Thymus (tissue), 14 donors: ENCODE measurements at places on chromosomes 7 and 10. TPM values are rescaled to one million over a fixed set of nuclear protein-coding genes. Genes with fewer than 3 reads are reported as not detected.

- no peaks in the 10 kb centered on the region for H3K36me3 ChIP-seq
- no peak for DNase-seq
- no peaks in the 10 kb centered on the region for H3K4me1 ChIP-seq
- H3K4me3 ChIP-seq, result no peak overlapping the region
Measured at GRCh38 chr7:41437257-41438196, 265.4 kb downstream of the INHBA start.

The OR6B1 gene
- total RNA-seq, result not detected

The KIAA1549 gene
- 1.9 TPM for total RNA-seq

The HOXA13 gene
- not detected for total RNA-seq

DNA sequence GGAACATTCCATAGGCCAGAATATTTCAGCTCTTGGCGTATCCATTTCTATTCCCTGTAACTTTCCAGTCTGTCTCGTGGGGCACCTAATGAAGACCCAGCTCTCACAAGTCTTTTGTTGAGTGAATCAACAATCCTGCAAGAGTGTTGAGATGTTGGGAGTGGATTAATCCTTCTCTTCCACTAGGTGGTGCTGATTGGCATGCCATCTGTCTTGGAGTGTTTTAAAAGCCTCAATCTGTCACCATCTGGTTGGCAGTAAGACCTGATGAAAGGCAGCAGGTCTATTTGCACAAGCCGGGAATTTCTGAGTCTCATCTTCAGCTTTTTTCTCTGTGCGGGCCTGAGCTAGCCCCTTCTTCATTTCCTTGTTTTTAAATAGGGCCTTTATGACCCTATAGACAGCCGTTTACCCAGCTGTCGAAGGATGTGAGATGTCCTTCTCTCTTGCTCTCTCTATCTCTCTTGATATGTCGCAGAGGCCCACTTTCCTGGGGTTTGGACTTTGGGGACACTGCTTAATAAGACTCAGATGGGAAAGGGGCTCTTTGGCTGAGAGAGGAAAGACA, 180.5 kb downstream of the ZNF365 start:
- H3K36me3 ChIP-seq, result no peaks in the 10 kb centered on the region
- peak; percentile 17 for DNase-seq
- H3K4me3 ChIP-seq, result no peak overlapping the region
- H3K27ac ChIP-seq, result no peak overlapping the region

DNA sequence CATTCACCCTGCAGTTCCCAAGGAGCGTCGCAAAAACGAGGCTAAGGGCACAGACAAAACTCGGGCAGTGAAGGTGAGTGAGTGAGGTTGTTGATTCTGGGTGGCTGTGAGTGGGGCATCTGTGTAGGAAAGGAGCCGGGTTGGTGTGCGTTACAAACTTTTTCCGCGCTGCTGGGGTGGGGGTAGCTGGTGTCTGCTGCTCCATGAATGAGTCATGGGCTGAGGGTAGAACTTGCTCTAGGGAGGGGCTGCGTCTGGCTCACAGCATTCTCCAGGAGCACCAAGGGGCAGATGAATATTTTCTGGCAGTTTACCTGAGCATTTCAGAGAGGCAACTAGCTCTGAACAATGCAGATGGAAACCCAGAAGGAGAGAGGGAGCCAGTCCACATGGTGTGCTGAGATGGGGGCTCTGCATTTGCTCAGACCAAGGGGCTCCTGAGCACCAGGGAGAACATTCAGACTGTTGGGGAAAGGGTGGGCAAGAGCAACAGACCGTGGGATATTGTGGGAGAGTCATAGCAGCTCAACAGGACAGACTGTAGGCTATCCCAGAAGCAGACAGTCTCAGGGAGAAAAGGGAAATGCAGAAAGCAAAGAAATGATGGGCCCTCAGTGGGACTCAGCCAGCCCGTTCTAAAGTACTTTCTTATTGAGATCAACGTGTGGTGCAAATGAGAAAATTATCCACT, 18.8 kb downstream of the NOBOX start:
- no peaks in the 10 kb centered on the region for H3K4me1 ChIP-seq
- H3K36me3 ChIP-seq, result no peaks in the 10 kb centered on the region
- no peak overlapping the region for H3K27ac ChIP-seq
- DNase-seq, result no peak
- H3K4me3 ChIP-seq, result no peak overlapping the region

DNA sequence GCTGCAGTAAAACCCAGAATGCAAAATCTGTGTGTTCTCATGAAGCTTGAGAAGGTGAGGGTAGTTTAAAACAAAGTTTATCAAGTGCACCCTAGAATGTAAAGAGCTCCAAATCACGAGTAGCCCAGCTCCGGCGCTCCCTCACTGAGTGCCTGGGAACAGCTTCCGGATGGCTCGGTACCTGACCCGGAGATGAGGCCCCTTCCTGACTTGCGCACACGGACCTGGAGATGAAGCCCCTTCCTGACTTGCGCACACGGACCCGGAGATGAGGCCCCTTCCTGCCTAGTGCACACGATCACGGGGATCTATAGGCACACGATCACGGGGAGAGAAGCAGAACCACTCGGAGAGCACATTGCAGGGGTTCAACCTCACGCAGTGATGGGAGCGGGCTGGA, 322.1 kb upstream of the RNF32 start:
- no peak for DNase-seq
- H3K4me3 ChIP-seq, result no peak overlapping the region
- no peak overlapping the region for H3K27ac ChIP-seq
- no peaks in the 10 kb centered on the region for H3K36me3 ChIP-seq
- H3K27me3 ChIP-seq, result no peaks in the 10 kb centered on the region

The CDNF gene
- total RNA-seq, result 1.0 TPM

- no peaks in the 10 kb centered on the region for H3K4me1 ChIP-seq
- no peaks in the 10 kb centered on the region for H3K36me3 ChIP-seq
- no peak for DNase-seq
Measured at GRCh38 chr7:40382145-40382544, 247.3 kb downstream of the SUGCT start.
